ENCODE measurements at places on chromosomes 13 and 19.

GRCh38 chr19:3234800-3235199 lies 10.3 kb downstream of the CELF5 start:
- DNase-seq = no peak

GRCh38 chr19:42054205-42054604 lies 15.8 kb downstream of the GRIK5 start:
- no peak for DNase-seq

DNA sequence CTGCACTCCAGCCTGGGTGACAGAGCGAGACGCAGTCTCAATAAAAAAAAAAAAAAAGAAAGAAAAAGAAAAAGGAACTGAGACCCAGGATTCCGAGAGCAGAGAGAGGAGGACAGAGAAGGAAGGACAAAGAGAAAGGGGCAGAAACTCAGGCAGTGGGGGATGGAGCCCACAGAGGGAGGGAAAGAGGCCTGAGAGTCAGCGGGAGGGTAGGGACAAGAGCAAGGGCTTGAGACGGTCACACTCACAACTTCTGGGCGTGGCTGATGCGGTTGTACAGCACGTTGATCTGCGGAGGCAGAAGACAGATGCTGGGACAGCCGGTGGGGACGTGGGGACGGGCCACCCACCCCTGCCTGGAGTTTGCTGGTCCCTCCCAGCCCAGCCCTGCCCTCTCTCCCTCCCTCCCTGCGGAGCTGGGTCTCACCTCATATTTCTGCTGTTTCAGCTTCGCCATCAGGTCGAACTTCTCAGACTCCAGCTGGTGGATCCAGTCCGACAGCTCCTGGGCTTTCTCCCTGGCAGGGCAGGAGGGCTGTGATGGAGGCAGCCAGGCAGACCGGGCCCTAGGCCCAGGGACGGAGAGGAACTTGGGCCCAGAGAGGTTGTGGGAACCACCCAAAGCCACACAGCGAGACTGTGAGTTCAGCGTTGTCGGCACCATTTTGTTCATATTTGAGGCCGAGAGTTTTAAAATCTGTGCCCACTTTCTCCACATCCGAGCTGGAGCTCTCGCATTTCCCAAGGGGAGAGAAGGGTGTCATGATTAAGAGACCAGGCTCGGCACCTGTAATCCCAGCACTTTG lies 15.2 kb downstream of the TNNT1 start:
- no peak for DNase-seq

- no peak for DNase-seq
Observed at GRCh38 chr19:49801966-49802661, 11.0 kb downstream of the FUZ start.

DNA sequence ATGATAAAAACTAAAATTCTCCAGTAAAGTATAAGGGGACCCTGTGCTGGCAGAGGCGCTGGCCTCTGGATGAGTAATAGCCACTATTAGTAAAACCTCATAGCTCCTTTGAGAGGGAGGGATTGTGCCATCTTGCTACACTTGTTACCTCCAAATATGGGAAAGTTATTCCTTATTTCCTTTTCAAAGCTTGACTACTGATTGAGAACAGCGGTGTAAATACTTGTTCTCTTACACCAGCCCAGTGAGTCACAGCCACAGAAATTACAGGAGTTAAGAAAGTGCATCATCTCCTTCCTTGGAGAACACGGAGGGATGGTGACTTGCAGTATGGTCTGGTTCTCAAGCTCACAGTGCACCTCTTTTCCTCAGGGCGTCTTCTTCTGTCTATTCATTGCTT lies 379.0 kb downstream of the EFNB2 start:
- no peak for DNase-seq
